ENCODE measurements at places on chromosomes 4 and X. TPM values are rescaled to one million over a fixed set of nuclear protein-coding genes. Genes with fewer than 3 reads are reported as not detected.

Gene PAGE4
- total RNA-seq: not detected

Gene MAGEA4
- 0.31 TPM for total RNA-seq

Gene MAGEB17
- total RNA-seq: not detected

Gene PRDM5
- total RNA-seq: 0.94 TPM

Gene CT45A3
- not detected for total RNA-seq

Gene CBLL2
- not detected for total RNA-seq

Gene SUPT20HL2
- not detected for total RNA-seq

Gene SLC9A7
- total RNA-seq: 12.5 TPM

Gene PDZD4
- 15.6 TPM for total RNA-seq

Gene RPS6KA6
- total RNA-seq: 0.21 TPM

Gene UBE2A
- total RNA-seq: 40.2 TPM

Gene RIBC1
- 1.0 TPM for total RNA-seq

Gene PDZD11
- total RNA-seq: 4.4 TPM

Gene RAB41
- not detected for total RNA-seq

Gene CXXC4
- total RNA-seq: 0.21 TPM

Gene GLRA3
- total RNA-seq: not detected

Gene NPY5R
- not detected for total RNA-seq

Gene CLDN2
- not detected for total RNA-seq

Gene TGIF2LX
- not detected for total RNA-seq
